ENCODE measurements at places on chromosomes 12 and 14.

DNA sequence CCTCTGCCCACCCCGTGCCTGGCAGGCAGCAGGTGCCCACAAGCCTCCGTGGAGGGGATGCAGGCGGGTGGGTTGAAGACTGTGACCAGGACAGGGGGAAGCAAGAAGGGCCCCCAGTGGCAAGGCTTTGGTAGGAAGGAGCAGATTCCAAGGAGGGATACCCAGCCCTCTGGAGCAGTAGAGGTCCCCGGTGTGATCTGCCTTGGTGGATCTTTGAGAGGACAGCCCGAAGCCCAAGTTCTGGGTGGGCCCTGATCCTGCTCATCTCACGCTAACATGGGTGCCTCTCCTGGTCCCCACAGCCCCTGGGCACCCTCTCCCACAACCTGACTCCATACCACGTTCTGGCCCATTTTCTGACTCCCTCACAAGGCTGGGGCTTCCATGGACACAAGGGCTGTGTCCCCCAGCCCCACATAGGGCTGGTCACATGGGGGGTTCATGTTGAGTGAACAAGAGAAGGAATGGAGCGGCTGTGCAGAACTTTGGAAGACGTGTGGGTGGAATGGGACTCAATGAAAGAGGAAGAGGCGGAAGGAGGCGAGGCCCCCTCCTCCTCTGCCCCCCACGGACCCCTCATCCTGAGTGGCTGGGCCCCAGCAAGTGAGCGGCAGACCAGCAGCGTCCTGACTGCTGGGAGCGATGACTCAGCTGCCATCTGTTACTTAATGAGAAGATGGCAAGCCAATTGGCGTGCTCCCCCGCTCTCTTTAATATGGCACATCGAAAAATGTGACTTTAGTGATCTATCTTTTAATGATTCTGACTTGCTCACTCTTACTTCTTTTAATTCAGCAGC, 77.0 kb upstream of the BCL11B start:
- no peak for DNase-seq

GRCh38 chr12:111298582-111299436, 70.1 kb downstream of the PHETA1 start:
- DNase-seq, result peak; percentile 10

GRCh38 chr12:64782191-64782876, 23.1 kb upstream of the GNS start:
- no peak for DNase-seq

GRCh38 chr12:107492393-107493134, 193.0 kb upstream of the PWP1 start:
- no peak for DNase-seq

- no peak for DNase-seq
Observed at GRCh38 chr14:54606178-54606577, 39.2 kb downstream of the SAMD4A start.

DNA sequence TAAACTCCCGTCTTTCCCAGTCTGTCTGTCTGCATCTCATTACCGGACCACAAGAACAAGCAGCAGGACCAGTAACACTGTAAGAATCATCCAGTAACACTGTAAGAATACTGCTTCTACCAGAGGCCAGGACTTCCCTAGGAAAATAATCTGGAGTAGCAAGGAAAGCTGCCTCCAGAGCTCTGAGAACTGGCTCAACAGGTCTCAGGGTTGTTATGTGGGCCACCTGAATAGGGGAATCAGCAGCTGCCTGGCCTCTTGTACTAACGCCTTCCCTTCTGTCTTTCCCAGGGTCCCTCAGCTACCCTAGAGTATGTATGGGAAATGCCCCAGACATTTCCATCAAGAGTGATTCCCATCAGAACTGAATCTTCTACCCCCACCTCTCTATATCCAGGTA, 954 bp upstream of the SLC39A2 start:
- DNase-seq, result no peak

GRCh38 chr12:124053851-124054250, 80.8 kb downstream of the ZNF664 start:
- DNase-seq, result no peak

DNA sequence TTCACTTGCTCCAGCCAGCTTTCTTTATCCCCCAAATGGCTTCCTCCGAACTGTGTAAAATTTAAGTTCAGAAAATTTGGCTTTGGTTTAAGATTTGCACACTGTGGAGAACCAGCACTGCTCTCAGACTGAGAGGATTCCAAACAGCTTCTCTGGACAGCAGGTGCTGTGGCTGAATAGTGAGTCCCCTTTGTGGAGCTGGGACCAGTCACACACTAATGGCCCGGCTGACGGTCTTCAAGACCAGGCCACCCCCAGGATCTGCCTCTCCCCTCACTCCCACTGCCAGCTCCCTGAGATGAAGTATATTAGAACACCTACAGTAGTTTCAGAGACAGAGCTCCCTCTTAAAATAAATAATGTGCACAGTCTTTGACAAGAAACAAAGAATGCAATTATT, 267.3 kb downstream of the BCAT1 start:
- DNase-seq, result no peak

GRCh38 chr12:103177639-103178255, 220.3 kb downstream of the ASCL1 start:
- no peak for DNase-seq

DNA sequence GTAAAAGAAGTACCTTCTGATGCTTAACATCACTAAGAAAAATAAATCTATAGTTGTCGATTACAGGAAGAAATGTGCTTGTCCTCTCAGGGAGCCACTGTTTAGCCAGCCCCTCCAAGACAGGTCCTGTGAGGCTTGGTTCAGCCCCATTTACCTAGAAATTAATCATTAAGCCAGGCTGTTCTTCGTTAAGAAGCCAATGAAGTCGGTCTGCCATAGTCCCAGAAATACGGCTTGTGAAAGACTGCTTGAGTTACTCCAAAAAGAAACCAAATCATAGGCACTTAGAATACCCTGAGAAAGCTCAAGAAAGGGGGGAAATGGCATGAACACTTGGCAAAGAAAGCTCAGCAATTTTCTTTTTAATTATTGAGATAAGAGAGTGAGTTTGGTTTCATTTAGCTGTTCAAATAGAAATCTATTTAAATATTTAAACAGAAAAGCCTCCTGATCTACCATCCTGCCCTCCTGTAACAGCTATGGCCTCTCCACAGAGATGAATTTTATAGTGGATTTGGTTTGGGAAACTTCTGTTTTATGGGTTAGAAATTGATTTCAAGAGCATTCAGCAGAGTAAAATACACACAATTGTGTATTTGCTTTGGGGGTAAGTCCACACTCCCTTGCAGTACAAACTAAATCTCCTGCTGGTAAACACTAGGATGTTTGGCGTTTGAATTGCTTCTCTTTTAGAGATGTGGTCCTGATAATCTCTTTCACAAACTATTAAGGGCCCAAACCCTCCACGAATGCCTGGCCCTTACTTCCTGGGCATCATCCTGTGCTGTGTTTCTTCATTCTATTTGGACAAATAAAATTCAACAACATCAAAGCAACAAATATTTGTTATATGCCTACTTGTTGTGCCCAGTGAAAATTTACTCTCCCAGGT, 234.4 kb downstream of the SEC23A start:
- no peak for DNase-seq

DNA sequence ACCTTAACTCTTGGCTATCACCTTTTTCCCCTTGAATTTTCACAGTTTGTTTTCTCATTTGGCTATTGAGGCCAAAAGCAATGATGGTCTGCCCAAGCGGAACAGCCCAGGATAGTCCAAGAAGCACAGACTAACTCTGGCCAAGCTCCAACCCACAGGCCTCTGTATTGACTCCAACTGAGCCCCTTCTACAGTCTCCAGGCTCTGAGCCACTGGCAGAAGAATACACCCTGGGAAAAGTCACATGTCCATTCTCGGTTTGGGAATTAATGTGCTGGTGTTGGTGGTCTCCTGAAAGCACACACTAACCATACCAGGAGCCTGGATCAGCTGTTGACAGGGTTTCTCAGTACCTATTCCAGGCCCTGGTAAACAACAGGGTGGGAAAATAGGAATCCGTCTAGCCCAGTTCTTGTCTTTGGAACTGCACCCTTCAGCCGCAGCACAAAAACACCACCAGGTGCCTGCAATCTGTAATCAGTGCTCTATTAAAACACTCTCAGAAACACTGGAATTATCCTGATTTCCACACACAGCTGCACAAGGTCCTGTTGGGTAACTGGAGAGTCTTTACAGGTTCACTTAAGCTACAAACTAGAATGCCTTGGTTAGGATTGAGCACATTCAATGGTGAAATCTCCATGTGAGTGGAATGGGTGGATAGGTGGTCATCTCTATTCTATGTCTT, 63.6 kb downstream of the STXBP6 start:
- no peak for DNase-seq

- DNase-seq, result no peak
Observed at GRCh38 chr12:26196421-26196716, 996 bp downstream of the SSPN start.

GRCh38 chr12:76345569-76345968, 2.6 kb downstream of the BBS10 start:
- no peak for DNase-seq

DNA sequence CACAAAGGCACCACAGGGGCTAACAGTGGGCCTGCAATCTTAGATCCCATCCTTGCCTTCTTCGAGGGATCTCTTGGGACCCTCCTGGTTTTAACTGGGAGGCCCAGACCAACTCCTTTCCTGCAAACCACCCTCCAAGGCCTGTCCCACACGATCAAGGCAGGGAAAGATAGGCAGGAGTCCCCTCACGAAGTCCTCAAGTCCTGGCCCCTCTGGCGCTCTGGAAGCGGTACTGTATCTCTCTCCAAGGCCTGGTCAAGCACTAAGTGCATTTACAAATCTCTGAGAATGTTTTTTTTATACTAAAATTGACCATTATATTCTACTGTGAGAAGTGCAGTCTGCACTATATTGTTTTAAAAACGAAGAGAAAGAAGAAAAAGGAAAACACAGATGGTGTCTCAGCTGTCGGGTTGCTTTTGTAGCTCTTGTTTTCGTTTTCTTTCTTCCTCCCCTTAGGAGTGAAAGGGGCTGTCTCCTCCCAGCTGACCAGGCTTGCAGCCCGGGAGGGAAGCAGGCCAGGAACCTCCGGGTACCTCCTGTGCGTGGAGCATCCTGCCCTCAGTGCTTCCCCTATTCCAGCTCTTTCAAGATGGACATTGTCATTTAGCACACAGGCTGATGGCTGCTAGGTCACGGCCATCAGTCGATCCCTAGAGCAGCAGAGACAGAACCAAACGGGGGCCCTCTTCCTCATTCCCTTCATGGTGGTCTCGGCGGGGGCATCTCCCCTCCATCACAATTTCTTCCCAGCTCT, 56.7 kb downstream of the FAM222A start:
- no peak for DNase-seq

DNA sequence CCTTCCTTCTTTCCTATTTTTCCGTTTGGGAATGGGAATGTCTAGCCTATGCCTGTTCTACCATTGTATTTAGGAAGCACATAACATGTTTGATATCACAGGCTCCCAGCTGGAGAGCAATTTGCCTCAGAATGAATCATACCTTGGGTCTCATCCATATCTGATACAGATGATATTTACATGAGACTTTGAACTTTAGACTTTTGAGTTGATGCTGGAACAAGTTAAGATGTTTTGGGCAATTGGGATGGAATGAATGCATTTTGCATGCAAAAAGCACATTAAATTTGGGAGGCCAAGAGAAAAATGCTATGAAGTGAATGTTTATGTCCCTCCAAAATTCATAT, 61.9 kb upstream of the BEGAIN start:
- no peak for DNase-seq

DNA sequence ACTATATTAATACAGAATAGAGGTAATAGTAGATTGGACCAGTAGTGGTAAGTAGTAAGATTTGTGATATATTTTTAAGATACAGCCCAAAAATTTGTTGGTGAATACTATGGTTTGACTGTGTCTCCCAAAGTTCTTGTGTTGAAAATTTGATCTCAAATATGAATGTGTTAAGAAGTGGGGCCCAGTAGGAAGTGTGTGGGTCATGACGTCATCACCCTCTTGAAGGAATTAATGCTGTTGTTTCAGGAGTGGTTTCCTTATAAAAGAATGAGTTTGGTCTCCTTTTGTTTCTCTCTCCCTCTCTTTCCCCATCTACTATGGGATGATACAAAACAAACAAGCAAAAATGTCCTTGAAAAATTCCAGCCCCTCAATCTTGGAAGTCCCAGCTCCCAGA, 16.3 kb downstream of the LUM start:
- DNase-seq, result no peak

DNA sequence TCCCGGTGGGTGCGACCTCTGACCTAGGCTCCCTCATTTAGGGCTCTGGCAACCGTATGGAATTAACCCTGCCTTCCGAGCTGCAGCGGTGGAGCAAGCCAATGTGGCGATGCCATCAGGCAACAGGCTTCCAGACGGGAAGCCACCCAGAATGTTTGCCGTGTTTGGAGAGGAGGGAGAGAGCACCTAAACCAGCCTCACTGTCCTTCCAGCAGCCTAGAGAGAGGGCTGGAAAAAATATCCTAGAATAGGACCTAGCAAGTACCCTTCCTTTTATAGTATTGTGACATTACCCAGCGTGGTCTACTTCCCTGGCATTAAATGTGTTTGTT, 287 bp upstream of the SLC2A13 start:
- DNase-seq, result no peak

DNA sequence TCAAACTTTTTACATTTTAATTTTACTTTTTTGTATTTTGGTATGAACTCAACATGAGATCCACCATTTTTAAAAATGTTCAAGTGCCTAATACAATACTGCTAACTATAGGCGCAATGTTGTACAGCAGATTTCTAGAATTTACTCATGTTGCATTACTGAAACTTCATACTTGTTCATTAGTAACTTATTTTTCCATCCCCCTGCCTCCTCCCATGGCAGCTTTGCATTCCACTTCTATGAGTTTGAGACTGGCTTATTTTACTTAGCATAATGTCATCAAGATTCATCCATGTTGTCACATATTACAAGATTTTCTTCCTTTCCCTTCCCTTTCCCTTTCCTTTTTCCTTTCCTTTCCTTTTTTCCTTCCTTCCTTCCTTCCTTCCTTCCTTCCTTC, 825.9 kb downstream of the SLC16A7 start:
- no peak for DNase-seq

DNA sequence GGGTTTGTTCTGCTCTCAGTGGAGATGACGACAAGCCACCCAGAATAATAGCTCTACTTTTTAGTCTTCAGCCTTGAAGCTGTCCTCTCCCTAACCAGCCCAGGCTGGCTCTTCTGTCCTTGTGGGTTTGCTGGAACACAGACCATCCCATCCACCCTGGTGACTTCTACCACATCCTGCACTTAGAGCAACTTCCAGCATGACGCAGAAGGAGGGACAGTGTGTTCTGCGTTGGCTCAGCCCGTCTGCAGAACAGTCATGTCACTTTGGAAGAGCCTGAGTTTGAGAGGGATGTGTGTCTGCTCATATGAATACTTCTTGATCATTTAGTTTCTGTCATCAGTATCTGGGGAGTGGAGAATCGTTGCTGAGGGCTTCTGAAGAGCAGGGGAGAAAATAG, 198.0 kb downstream of the CACNA1C start:
- no peak for DNase-seq

DNA sequence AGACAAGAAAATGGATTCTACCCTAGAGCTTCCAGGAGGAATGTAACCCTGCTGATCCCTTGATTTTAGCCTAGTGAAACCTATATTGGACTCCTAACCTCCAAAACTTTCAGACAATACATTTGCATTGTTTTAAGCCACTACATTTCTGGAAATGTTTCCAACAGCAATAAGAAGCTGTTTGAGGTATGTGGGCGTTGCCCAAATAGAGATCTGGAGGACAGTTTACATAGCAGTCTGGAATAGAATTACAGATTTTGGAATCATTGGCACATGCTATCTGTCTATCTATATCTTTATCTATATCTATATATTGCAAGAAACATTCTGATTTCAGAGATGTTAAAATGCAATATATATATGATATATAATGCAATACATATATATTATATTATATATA, 42.4 kb upstream of the EGLN3 start:
- no peak for DNase-seq
